Activated naive CD8-positive, alpha-beta T cell treated with anti-CD3 and anti-CD28 coated beads, Interleukin-2, amount 10 ng/mL, durations not matched to agents 7 days and 5 days (primary cell): ENCODE measurements at places on chromosomes 11 and 22. TPM values are rescaled to one million over a fixed set of nuclear protein-coding genes. Genes with fewer than 3 reads are reported as not detected.

Gene KCNE3
- total RNA-seq = 0.23 TPM

DNA sequence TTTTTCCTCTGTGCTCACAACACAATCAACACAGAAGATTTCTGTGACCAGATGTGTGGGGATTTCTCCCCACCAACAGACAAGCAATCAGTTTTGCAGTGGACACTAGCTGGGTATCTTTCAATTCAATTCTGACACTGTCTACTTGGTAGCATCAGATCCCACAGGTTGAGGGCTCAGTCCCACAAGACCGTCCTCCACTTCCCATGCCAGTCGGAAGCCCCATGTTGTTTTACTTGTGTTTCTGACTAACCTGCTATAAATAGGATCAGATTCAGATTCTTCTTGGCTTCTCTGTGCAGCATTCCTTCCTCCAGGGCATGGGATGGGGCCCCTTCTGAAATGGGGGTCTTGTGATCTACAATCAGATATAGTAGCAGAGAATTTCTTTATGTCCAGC is 19.6 kb downstream of the ACER3 start:
- DNase-seq = no peak
- no peaks in the 10 kb centered on the region for H3K27me3 ChIP-seq
- H3K27ac ChIP-seq = no peak overlapping the region
- peaks cover 4% of the 10 kb centered on the region for H3K4me1 ChIP-seq

DNA sequence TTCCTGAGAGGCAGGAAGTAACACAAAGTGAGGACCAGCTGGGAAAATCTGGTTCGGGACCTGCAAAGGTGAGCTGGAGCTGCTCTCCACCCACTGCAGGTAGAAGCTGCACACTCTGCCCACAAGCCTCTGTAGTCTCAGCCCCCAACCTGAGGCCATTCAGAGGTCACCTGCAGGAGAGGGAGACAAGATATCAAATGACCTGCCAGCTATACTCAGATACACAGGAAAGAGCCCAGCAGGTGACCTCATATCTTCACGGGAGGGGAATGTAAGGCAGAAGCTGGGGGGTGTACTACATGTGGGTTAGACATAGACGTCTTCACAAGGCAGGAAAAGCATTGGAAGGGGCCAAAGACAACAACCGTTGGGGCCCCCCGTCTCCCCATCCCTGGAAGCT is 86.1 kb downstream of the APIP start:
- H3K4me3 ChIP-seq = no peak overlapping the region
- no peak for DNase-seq
- no peaks in the 10 kb centered on the region for H3K36me3 ChIP-seq
- H3K27me3 ChIP-seq = peaks cover 2% of the 10 kb centered on the region
- no peaks in the 10 kb centered on the region for H3K4me1 ChIP-seq

Gene MMP3
- total RNA-seq = not detected

DNA sequence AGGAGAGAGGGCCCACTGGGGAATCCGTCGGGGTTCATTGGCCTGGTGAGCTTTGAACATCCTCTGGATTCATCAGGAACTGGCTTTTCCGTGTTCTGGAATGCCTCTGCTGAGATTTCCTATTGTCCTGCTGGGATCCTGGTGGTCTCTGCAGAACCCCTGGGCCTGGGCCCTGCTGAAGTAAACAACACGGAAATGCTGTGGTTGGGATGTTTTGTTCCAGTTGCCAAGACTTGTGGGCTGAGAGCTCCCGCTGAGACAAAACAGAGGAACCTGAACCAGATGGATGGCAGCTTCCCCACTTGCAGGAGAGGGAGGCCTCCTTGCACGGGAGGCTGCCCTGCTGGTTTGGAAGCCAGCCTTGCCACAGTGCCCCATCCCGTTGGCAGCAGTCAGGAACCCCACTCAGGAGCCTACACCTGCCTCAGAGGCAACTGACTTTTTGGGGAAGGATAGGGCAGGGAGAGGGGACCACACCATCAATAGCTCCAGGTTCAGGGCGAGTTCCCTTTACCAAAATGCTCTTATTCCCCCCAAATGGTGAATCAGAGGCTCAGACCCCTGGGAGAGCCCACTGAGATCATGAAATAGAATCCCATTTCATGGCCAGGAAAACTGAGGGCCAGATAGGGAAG is 60.7 kb downstream of the LRRC32 start:
- peaks cover 7% of the 10 kb centered on the region for H3K27me3 ChIP-seq
- peaks cover 2% of the 10 kb centered on the region for H3K4me1 ChIP-seq
- H3K4me3 ChIP-seq = no peak overlapping the region
- H3K27ac ChIP-seq = no peak overlapping the region
- no peaks in the 10 kb centered on the region for H3K36me3 ChIP-seq

Gene SLC22A8
- total RNA-seq = not detected

- peaks cover 16% of the 10 kb centered on the region for H3K27me3 ChIP-seq
- no peak for DNase-seq
- no peaks in the 10 kb centered on the region for H3K4me1 ChIP-seq
- no peak overlapping the region for H3K4me3 ChIP-seq
- H3K27ac ChIP-seq = no peak overlapping the region
These were observed 86.6 kb downstream of the RTL6 start for GRCh38 chr22:44411226-44412135.

Gene TTLL1
- 9.1 TPM for total RNA-seq
